ENCODE measurements at places on chromosomes 7 and 10.

DNA sequence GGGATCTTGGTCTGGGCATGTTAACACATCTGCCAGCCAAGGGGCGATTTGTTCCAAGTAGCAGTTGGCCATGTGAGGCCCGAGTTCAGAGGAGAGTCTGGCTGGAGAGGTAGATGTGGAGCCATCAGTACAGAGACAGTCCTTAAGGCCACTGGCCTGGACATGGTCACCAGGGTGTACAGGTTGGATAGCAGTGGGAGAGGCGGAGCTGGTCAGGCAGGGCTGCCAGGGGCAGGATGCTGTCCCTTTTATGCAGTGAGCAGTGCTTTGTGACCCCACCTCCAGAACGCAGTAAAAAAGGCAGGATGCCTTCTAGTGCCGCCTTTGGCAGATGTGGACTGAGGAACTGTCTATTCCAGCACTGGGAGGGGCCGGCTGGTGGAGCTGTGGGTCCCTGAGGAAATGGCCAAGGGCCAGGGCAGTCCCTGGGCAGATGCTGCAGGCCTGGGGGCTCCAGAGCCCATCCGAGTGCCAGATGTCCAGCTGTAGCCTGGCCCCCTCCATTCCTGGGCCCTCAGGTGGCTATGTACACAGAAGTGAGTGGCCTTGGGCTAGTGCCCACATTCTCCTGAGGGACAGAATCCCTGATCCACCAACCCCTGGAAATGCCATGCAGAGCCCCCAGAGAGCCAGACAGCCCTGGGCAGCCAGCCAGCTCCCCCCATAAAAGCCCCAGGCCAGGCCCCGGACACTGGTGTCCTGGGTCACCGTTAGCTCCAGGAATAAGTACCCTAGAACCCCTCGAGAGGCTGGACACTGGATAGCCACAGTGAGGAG is 17.2 kb upstream of the MYL7 start:
- DNase-seq: no peak

DNA sequence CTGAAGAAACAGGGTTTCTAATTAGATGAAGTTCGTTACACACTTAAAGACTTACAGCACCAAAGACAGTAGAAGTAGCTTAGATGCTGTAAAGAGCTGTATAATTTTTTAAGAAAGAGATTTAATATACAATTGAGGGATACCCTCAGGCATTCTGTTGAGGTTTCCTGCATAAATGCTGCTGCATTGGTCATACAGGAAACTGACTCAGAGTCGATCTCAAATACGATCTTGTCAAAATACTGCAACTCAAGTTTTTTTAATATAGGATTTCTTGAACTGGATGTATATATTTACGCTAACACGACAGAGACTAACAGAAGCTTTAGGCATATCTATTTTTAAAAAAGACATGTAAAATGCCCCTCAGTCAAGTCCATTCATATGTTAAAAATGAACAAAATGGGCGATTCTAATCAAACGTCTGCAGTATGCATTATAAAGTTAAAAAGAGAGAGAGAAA is 2.4 kb upstream of the ARID5B start:
- DNase-seq: peak; percentile 72

- no peak for DNase-seq
Measured at GRCh38 chr7:30992414-30992813, 28.7 kb downstream of the GHRHR start.

DNA sequence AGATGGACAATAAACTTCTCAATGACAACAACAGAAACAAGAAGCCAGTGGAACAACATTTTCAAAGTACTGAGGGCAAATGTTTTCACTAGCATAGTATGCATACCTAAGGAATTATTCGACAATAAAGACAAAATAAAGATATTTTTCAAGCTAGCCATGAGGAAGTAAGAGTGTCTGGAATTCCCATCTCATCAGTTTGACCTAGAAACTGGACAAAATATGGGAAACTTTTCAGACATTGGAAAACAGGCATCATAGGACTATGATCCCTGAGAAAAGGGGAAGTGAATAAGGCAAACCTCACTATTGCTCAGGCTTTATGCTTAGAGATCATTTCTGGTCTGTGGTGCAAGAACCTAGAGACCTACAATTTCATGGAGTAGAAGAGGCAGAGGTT is 86.3 kb downstream of the OAT start:
- no peak for DNase-seq

DNA sequence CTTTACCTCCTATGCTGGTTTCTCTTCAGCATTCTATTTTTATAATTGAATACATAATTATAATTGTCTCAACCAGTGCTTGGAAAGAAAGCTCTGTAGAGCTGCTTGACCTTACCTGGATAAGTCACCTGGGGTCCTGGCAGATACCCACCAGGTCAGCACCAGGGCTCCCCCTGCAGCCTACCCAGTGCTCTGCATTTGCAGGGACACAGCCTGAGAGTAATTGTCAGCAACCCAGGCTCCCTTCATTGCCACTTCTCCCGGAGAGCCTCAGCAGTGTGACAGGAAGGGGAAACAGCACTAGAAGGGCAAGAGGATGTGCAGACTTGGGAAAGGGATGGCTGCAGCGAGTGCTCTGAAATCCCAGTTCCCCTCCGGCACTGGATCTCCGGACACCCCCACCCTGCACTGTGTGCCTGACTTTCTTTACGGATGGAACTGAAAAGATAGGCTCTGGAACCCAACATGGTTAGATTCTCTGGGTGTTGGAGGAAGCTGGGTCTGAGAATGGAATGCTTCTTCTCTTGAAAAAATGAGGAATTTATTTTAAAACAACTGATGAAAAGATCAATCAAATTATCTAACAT is 11.4 kb upstream of the PAX4 start:
- DNase-seq: peak; percentile 47

- no peak for DNase-seq
Measured at GRCh38 chr10:36256948-36257356, 614.9 kb upstream of the FZD8 start.

DNA sequence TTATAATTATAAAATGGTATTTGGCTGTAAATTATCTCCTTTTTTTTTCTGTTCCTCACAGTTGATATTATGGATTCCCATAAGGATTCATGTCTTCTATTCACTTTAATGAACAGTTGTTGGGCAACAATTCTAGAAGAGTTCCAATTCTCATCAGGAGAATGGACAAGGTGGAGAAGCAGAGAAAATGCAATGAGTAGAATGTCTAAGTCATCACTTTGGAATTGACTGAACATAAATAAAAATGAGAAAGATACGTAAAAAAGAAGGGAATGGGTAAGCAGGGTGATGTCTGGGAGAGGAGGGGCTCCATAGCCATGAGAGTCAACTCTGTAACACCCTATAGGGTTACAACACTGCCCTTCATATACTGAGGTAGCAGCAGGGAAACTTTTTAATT is 1.8 kb upstream of the CAV2 start:
- DNase-seq: no peak

GRCh38 chr7:4769761-4770160 is 5.7 kb upstream of the AP5Z1 start:
- DNase-seq: no peak

DNA sequence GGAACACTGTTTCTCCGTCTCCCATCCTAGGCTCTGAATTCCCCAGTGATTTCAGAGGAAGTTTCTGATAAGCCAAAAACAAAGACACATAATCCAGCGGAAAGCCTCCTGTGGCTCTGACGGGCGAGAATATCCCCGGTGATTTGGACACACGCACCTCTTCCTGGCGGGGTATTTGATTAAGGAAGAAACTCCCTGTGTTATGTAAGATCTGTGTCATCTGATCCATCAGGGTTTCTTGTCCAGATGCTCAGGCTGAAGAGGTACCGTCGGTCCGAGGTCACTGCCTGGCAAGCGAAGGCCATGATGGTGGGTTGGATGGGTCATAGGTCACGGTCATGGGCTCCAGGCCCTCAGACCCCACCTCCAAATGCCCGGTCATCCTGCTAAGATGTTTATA is 39.6 kb upstream of the DNAJB6 start:
- no peak for DNase-seq

DNA sequence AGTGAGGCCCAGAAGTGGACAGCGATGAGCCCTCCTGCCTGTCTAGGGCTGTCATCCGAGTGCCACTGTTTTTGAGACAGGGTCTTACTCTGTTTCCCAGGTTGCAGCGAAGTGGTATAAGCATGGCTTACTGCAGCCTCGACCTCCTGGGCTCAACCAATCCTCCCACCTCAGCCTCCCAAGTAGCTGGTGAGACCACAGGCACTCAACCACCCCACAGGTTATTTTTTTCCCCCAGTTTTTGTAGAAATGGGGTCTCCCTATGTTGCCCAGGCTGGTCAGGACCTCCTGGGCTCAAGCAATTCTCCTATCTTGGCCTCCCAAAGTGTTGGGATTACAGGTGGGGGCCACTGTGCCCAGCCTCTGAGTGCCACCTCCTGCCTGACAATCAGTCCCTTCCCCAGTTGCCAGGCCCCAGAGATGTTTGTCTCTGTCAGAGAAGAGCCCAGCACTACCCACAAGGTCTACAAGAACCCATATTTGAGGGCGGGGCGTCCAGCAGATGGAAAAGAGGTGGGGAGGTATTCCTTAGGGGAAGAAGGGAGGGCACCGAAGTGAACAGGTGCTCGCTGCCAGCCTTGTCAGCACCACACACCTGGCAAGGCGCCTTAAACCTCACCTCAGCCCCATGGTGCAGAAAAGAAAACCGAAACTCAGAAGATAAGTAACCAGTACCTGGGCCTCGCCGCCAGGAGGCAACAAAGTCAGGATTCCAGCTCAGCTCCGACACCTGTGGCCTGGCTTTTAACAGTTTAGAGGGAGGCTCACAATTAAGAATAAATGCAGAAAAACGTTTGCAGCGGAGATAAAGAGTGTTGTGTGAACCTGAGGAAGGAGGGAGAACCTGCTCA is 77.4 kb upstream of the ANLN start:
- peak; percentile 10 for DNase-seq

DNA sequence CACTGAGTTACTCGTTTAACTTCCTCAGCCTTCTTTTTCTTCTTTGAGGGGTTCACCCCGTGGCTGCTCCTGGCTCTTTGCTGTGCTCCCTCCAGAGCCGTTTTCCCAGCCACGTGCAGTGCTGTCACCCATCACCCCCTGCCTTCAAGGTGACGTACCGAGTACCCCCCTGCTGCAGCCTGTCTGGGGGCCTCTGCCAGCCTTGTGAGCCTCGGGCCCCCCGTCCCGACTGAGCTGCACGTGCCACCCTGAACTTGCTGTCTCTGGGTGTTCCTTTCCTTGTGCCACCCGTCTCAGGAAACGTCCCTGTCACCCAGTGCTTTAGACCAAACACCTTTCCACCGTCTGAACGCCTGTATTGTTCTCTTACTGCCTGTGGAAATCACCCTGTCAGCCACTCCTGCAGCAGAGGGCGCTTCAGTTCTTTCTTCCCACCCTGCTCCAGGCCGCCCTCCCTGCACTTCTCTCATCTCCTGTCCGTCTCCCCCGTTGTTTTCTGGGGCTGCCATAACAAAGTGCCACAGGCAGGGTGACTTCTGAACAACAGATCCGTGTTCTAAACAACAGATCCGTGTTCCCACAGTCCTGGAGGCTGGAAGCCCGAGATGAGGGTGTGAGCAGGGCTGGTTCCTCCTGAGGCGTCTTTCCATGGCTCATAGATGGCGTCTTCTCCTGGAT is 44.6 kb downstream of the WDR37 start:
- DNase-seq: no peak

DNA sequence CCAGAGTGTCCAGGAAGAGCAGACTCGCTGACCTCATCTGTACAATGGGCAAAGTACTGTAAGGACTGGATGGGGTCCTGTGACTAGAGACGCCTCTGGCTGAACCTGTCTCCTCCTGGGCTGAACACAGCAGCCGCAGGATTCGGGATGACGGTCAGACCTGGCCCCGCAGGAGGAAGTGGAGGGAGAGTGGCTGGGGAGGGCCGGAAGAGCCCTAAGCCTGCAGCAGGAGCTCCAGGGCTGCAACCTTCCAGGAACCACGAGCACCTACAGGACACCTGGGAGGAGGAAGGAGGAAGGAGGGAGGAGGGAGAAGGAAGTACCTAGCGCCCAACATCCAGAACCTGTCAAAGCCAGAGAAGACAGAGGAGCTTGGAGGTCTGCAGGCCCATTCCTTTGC is 30.3 kb downstream of the TNRC18 start:
- no peak for DNase-seq

GRCh38 chr10:90167174-90168064 is 466.0 kb downstream of the KIF20B start:
- no peak for DNase-seq
